H1 (cell line): ENCODE measurements at places on chromosomes 1 and 21. TPM values are rescaled to one million over a fixed set of nuclear protein-coding genes. Genes with fewer than 3 reads are reported as not detected.

DNA sequence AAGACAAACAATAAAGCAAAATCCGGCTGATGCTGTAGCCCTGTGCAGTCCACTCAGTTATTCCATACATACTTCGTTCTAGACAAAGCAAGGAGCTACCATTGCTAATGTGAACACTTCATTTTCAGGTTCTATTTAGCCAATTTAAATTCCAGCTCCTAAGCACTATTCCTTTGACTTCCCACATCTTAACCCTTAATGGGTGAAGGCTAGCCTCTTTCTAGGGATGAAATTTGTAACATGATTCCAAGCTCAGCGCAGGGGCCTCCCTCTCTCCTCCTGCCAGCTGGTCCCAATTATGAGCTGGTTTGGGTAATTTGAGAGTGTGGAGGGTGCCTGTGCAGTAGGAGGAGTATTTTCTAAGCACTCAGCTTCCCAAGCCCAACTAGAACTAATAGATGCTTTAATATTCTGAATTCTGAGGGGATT lies 53.9 kb upstream of the PTGFRN start:
- H3K27me3 ChIP-seq = no peaks in the 10 kb centered on the region
- no peak overlapping the region for H3K27ac ChIP-seq
- H3K4me3 ChIP-seq = no peak overlapping the region
- peaks cover 26% of the 10 kb centered on the region for H3K4me1 ChIP-seq
- no peaks in the 10 kb centered on the region for H3K36me3 ChIP-seq
- DNase-seq = no peak

The CD34 gene
- total RNA-seq = 0.39 and 0.46 TPM in 2 replicates

DNA sequence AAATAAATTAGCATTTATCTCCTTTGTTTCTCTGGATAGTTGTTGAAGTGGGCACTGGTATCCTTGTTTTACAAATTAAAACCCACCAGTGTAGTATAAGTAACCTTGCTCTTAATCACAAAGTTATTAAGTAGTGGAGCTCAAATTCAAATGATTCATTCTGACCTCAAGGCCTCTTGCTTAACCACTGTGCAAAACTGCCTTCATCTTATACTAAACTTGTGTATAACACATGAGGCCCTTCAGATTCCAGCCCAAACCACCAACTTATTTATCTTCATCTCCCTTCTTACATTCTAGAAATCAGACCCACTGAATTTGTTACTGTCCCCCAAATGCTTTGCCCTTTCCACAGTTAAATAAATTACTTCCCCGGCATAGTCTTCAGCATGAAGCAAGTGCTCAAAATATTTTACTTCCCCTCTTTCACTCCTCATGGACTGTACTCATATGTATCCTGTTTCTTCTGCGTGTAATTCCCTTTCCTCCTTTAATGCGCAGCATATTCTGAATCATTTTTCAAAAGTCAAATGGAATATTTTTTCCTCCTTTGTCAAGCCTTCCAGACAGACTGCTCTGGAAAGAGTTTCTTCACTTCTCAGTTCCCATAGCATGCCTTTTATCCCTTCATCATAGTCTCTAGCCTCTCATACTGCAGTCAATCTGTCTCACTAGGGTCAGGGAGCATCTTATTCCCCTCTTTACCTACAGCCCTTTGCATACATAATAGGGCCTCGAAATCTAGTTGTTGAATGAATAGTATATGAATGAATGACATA lies 19.0 kb upstream of the DNASE2B start:
- no peak overlapping the region for H3K4me3 ChIP-seq
- H3K36me3 ChIP-seq = no peaks in the 10 kb centered on the region
- H3K27me3 ChIP-seq = no peaks in the 10 kb centered on the region
- no peak for DNase-seq
- no peak overlapping the region for H3K27ac ChIP-seq

DNA sequence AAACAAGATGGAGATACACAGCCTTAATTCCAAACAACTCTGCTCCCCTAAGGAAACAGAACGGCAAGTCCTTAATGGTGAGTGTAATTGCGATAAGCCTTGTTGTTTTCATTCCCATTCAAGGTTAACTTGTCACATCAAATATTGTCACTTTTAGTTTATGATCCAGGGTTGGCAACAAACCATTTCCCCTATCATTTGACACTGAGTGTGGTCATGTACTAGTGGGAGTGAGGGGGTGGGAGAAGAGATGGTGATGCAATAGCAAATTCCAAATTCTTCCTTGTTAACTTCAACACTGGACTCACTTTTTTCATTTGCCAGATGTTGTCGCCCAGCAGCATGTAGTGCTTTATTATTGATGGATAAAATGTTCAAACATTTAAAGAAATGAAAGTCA lies 140.4 kb downstream of the ZNF326 start:
- H3K36me3 ChIP-seq = no peaks in the 10 kb centered on the region
- no peaks in the 10 kb centered on the region for H3K27me3 ChIP-seq
- no peak for DNase-seq
- no peaks in the 10 kb centered on the region for H3K4me1 ChIP-seq

GRCh38 chr1:88180449-88181108 lies 503.5 kb upstream of the PKN2 start:
- H3K27me3 ChIP-seq = no peaks in the 10 kb centered on the region
- DNase-seq = peak; percentile 79
- H3K4me1 ChIP-seq = no peaks in the 10 kb centered on the region

The AP4B1 gene
- total RNA-seq = 8.9 and 11.7 TPM in 2 replicates

GRCh38 chr21:41368735-41369104 lies 6.9 kb downstream of the MX2 start:
- H3K4me3 ChIP-seq = 0 out of 2 replicates have a peak overlapping the region, but pooled peaks have one; percentile 43
- H3K36me3 ChIP-seq = no peaks in the 10 kb centered on the region
- no peak for DNase-seq
- no peaks in the 10 kb centered on the region for H3K4me1 ChIP-seq
- H3K27ac ChIP-seq = no peak overlapping the region

- H3K36me3 ChIP-seq = no peaks in the 10 kb centered on the region
- H3K4me1 ChIP-seq = no peaks in the 10 kb centered on the region
- no peak for DNase-seq
- H3K27me3 ChIP-seq = no peaks in the 10 kb centered on the region
- H3K4me3 ChIP-seq = no peak overlapping the region
Observed at GRCh38 chr1:172616195-172616594, 42.7 kb upstream of the FASLG start.

DNA sequence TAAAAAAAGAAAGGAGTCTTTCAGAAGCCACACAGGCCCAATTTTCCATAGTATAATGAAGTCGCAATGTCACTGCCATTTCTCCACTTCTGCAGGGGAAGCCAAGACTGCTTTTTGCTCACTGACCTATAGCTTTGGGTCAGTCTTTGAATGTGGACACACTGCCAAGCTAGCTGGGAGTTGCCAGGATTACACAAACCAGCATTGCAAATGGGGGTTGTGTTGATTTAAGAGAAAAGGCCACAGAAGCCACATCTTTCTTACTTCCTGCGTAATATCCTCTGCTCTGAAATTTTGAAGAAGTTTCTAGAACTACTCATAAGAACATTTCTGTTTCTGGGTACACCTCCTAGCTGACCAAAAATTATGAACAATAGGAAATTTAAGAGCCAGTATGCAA lies 45.8 kb upstream of the SAMSN1 start:
- no peak for DNase-seq
- no peaks in the 10 kb centered on the region for H3K36me3 ChIP-seq
- no peak overlapping the region for H3K4me3 ChIP-seq
- no peaks in the 10 kb centered on the region for H3K4me1 ChIP-seq
- no peaks in the 10 kb centered on the region for H3K27me3 ChIP-seq
- no peak overlapping the region for H3K27ac ChIP-seq

DNA sequence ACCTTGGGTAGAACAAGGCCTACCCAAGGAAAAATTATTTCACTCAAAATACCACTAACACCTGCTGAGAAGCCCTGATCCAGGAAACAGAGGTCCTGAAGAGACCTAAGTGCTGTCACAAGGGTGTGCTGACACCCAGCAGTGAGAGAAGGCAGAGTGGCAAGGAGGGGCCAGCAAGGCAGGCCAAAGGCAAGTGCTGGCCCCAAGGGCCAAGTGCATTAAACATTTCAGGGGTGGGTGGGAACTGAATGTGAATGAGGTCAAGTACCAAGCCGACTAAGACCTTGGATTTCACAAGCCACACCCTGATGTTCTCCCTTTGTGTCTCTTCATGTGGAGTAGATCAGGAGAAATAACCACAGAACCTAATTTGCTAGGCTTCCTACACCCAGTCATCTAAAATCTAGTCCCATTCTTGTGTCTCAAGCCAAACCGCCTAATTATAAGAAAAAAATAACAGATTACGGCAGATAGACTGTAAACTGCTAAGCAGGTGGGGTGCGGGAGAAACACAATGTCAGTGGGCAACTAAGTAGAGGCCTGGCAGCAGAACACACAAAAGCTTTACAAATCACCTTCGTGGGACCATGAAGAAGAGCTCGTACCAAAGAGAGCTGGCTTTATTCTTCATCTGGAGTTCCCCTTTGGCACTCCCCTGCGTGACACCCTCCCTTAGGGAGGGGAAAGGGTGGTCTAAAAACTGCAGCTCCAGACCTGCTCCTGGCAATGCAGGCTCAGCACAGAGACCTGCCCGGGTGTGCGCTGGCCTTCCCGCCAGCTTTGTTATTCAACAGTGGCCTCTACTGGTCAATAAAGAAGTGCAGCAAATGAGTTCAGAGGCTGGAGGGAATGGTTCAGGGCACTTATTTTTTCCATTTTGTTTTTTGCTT lies 8.7 kb downstream of the UBE2G2 start:
- H3K36me3 ChIP-seq = peaks cover 5% of the 10 kb centered on the region; the same call in 1 of the 2 replicates
- H3K27me3 ChIP-seq = no peaks in the 10 kb centered on the region
- peaks cover 3% of the 10 kb centered on the region; the same call in 1 of the 2 replicates for H3K4me1 ChIP-seq
- H3K27ac ChIP-seq = no peak overlapping the region
- H3K4me3 ChIP-seq = no peak overlapping the region

DNA sequence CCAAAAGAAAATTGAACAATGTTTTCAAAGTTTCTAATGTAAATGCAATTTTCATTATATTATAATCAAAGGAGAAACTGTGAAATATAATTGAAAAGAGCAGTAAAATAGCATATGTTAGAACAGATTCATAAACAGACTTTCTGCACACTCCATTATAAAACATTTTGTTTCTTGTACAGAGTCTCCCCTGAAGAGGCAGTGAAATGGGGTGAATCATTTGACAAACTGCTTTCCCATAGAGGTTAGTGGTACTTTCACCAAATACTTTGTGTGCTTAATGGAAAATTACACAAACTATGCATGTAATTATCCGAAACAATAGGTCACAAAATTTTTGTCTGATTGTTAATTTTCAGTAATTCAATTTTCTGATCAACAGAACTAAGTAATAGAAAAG lies 1.9 kb downstream of the RGS18 start:
- no peak overlapping the region for H3K4me3 ChIP-seq
- no peaks in the 10 kb centered on the region for H3K27me3 ChIP-seq
- no peaks in the 10 kb centered on the region for H3K4me1 ChIP-seq

The LIPI gene
- not detected in 2 replicates for total RNA-seq

The CCDC190 gene
- total RNA-seq = not detected in 2 replicates

DNA sequence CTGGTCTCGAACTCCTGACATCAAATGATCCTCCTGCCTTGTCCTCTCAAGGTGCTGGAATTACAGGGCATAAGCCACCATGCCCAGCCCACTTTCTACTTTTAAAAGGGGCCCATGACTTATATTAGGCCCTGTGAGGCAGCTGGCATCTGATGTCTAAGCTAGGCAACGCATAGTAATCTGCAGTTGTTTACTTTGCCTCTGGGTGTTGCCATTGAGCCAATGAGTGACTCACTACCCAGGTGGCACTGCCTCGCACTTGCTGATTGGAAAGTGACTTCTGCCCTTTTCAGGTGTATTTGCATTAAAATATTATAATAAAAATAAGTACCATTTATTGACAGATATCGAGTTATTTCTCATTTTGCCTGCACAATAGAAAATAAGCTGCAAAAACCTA lies 84.9 kb downstream of the KIF14 start:
- no peaks in the 10 kb centered on the region for H3K4me1 ChIP-seq
- H3K27ac ChIP-seq = no peak overlapping the region
- H3K4me3 ChIP-seq = no peak overlapping the region
- no peak for DNase-seq
- no peaks in the 10 kb centered on the region for H3K27me3 ChIP-seq
- H3K36me3 ChIP-seq = no peaks in the 10 kb centered on the region

- H3K4me1 ChIP-seq = peaks cover 24% of the 10 kb centered on the region
- DNase-seq = no peak
- 0 out of 2 replicates have a peak overlapping the region, but pooled peaks have one; percentile 75 for H3K4me3 ChIP-seq
- H3K27ac ChIP-seq = no peak overlapping the region
- H3K36me3 ChIP-seq = no peaks in the 10 kb centered on the region
Observed at GRCh38 chr1:11693024-11693590, 1.6 kb downstream of the DRAXIN start.

The CD5L gene
- total RNA-seq = not detected in 2 replicates
